ENCODE measurements at places on chromosomes 2 and 18.

DNA sequence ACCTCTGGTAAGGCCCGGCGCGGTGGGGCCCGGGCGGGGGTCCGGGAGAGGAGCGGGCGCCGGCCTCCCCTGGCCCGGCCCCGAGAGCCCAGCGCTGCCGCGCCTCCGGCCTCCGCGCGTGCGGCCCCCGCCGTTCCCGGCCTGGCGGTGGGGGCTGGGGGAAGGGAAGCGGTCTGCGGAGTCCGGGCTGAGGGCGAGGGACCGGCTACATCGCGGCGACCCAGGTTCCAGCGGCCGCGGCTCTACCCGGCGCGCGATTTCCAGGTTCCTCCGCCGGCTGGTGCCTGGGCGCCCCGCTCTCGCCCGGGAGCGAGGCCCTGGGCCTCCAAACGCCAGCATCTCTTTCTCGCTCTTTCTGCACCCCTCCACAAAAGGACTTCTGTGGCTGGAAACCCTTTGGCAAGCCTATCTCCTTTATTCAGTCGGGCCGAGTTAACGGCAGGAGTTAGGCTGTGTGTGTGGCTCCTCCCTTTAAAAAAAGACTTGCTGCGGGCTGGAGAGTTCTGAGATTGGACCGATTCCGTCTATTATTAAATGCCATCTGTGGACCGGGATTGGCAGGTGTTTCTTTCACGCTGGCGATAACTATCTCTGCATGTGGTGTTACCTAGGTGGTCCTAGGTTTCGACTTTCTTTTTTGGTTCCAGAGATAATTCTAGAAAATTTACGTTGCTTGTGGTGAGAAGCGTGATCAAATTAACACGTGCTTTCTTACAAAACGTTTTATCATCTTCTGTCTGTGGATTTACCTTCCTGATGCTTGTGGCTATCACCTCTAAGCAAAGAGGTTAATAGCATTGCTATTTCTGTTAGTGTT, 592 bp downstream of the ME2 start:
- DNase-seq = peak; percentile 9

DNA sequence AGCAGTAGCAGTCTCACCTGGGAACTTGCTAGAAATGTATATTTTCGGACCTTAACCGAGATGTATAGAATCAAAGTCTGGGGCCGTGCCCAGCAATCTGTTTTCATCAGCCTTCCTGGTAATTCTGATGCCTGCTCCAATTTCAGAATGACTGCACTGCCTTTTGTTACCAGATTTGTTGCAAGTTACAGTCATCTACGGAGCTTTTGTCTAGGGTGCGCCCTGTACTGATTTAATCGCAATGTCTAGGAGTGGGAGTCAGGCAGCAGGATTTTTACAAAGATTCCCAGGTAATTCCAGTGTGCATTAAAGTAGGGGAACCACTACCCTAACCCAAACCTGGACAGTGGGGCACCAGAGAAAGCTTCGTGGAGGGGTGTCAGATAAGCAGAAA, 178.0 kb downstream of the HAUS1 start:
- no peak for DNase-seq

DNA sequence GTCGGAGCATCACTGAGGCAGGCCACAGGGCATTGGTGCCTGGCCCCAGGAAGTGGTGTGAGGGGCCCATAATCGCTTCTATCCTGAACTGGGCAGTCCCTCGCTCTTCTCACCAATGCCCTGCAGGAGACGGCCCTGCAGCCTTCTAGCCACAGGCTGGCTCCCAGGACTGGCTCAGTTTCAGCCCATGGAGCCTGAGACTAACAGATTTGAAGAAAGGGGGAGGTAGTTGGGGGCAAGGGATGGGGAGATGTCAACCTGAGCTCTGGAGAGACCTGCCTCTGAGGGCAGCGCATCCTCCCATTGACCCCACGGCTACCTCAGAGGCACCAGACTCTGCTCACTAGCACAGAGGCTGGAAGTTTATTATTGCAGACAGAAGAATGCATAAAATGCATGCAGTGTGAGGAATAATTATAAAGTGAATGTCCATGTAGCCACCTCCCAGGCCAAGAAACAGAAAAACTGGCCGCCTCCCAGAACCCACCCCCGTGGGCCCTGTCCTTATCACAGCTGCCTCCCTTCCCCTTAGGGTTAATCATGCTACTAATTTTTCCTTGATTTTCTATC, 1.4 kb downstream of the TOGARAM2 start:
- DNase-seq = no peak

DNA sequence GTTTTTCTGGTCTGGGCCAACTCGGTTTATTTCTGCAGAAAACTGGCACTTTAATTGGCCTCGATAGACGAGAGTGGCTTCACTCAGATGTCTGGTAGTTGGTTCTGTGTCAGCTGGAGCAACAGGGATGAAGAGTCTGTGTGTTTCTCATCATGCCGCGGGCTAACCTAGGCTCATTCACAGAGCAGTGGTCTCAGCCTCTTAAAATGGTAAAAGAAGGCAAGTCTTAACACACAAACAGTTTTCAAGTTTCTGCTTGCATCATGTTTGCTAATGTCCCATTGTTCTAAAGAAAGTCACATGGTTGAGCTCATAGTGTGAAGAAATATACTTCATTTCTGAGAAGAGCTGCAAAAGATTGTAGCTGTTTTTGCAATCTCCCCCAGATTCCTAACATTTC, 37.5 kb upstream of the ANXA4 start:
- DNase-seq = no peak

DNA sequence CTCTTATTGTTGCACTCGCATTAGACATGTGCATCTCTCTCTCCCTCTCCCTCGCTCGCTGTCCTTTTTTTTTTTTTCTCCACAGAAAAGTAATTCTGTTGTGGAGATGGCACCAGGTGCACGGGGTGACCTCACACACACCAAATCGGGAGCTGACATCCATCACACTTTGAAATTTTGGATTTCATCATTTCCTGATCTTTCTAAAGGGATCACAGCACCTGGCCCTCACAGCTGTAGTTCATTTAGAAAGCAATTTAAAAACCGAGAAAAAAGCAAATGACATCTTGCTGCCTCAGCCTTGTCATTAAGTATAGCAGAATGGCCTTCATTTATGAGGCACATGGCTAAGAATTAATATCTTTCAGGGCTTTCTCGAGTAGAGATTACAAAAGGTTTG, 717.2 kb downstream of the RNF144A start:
- DNase-seq = no peak

- DNase-seq = no peak
Measured at GRCh38 chr18:48422947-48423378, 13.8 kb upstream of the ZBTB7C start.

GRCh38 chr2:15028406-15028805, 395.9 kb downstream of the LRATD1 start:
- DNase-seq = no peak

GRCh38 chr2:120712180-120712681, 23.4 kb upstream of the GLI2 start:
- no peak for DNase-seq

DNA sequence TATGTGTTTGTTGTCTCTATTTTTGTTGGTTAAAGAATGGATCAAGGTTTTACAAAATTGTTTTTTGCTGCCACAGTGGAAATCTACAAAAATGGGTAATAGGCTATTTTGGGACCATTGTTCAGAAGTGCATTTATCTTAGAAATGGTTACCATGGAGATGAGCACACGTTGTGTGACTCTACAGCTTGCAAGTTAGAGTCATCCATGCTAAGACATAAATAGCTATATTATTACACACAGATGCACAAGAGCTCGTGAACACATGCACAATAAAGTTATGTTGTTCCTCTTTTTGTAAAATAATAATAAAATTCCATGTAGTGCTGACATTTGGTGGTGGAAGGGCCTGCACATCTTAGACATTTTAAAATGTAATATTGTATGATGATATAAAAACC, 15.5 kb upstream of the DUSP19 start:
- DNase-seq = no peak

DNA sequence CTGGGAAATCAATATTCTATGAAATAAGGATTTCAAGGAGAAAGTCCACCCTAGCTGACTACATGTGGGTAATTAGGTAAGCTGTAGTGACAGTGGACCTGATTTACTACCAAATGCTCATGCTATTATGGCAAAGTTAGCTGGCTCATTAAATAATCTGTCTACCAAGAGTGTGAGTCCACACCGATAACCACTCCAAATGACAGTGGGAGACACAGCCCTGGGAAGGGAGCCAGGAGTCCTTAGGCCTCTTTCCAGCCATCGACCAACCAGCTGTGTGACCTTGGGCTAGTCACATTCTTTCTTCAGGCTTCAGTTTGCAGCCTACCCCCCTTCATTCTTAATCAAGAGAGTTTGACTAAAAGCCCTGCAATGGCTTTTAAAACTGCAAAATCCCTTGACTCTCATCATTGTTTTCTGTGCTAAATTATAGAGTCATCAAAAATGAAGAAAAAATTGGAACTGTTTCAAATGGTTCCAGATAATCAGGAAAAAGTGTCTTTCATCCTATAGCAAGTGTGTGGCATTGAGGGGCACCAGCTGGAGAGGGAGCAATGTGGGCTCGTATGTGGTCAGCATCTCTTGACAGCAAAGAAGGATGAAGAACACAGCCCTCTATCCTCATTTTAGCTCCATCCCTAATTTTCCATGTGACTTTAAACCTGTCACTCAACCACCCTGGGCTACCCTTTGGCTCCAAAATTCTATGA, 45.6 kb upstream of the SLC14A2 start:
- no peak for DNase-seq
